ENCODE measurements at places on chromosomes 3 and 15.

DNA sequence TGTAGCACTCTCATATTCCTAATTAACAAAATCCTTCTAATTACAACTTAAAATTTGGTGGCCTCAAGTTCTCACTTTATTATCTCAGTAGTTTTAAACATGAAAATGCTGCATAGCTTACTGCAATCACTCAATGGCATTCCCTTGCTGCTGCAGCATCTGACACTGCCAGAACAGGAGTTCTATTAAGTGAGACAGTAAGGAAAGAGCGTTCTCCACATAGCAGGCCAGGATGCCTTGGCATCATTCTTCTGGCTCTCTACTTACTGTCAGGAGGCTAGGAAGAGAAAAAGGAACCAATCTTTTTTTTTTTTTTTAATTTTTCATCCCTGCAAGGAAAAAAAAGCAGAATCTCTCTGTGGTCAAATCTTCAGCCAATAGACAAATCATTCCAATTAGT lies 3.2 kb downstream of the CNBP start:
- DNase-seq, result peak; percentile 34

DNA sequence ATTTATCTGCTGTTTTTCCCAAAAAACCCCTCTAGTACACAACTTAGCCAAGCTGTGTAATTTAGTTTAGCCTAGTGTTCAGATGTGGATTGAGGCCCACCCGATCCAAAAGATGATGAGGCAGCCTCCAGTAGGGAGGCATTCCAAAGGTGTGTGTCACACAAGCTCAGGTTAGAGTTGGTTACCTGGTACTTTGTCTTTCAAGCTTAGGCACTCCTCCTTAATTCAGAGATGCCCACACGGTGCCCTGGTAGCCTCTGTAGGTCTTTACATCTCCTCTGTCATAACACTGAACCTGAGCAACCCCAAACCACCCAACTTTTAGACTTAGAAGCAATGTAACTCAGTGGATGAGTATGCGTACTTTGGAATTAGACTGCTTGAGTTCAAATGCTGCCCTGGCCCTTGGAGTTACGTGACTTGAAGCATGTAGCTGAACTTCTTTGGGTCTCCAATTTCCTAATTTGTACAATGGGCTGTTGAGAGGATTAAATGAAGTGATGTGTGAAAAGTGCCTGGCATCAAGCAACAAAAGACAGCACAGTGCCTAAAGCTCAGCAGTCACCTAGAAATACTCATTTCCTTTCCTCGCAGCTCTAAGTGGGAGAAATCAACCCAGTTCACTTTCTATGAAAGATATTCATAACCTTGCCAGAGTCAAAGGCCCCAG lies 284.6 kb upstream of the RARB start:
- no peak for DNase-seq

GRCh38 chr3:175258763-175259162 lies 399.6 kb downstream of the NAALADL2 start:
- no peak for DNase-seq

- no peak for DNase-seq
Measured at GRCh38 chr3:149534671-149535332, 60.3 kb downstream of the TM4SF4 start.

- no peak for DNase-seq
Measured at GRCh38 chr15:55999658-56000057, 6.2 kb upstream of the NEDD4 start.

- no peak for DNase-seq
Measured at GRCh38 chr15:38600236-38600635, 35.6 kb upstream of the RASGRP1 start.

GRCh38 chr3:118527514-118528044 lies 507.1 kb downstream of the IGSF11 start:
- no peak for DNase-seq

- no peak for DNase-seq
Measured at GRCh38 chr15:42046597-42046996, 25.8 kb upstream of the PLA2G4E start.

DNA sequence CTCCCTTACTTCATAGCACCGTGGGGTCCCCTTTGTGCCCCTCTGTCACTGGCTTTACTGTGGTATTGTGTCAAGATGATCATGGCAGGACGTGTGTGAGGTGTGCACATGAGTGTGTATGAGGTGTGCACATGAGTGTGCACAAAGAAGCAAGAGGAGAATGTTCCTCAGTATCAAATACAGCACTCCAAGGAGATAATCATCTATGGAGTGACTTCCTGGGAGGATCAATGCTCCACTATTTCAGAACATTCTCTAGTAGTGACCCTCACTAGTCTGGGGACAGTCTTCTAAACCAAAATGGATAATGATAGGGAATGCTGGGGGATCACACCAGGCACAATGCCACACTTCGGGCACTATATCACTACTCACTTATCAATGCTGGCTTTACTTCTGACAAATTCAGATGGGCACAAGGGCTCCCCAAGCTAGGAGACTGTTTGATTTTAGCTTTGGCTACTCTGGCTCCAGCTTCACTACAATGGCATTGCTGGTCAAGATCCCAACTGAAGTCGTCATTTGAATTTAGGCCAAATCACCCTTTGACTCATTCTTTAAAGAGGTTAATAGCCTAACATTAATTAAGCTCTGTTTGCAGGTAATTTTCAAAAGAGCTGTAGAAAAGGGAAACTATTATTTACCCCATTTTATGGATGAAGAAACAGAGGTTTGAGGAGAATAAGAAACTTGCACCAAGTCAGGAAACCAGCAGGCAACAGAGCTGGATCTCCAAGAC lies 124.1 kb downstream of the THRB start:
- no peak for DNase-seq

- DNase-seq, result no peak
Measured at GRCh38 chr3:194399874-194400411, 877 bp upstream of the GP5 start.

DNA sequence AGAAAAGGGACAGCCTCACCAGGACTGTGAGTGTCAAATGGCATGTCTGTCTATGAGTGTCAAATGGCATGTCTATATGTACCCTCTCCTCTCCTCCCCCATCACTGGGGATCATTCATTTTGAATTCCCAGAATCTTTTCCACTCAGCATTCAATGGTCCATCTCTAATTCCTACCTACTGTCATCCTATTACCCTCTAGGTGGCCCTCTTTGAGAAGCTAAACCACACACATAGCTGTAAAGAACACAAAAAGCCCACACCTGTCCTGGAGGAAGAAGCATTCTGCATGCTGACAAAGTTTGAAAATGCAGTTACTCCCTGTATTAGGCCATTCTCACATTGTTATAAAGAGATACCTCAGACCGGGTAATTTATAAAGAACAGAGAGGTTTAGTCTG lies 46.2 kb upstream of the PYDC2 start:
- DNase-seq, result no peak

GRCh38 chr3:177604181-177604580 lies 406.9 kb upstream of the TBL1XR1 start:
- no peak for DNase-seq

DNA sequence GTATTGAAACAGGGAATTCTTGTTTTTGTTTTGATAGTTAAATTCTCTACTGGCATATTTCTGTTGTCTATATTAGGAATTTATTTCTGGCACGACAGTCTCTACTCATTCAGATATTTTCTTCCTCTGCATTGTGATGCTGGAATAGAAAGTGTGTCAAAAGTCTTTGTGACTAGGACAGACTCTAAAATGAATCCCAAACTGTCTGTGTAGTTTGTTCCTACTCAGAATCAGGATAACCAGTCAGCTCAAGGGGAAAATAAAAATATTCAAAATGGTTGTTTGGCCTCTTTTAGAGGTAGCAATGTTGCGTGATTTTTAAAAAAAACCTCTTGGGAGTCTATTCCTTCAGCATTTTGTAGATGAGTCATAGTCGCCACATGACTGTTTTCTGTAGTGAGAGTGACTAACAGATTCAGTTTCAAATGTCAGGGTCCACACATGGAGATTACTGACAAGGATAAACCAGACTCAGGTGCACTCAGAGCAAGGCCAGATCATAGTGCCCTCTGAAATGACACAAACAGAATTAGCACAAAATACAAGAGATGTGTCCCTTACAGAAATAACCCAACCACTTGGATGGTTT lies 13.1 kb downstream of the SLC7A14 start:
- DNase-seq, result peak; percentile 29

GRCh38 chr15:93985925-93986324 lies 245.4 kb upstream of the MCTP2 start:
- DNase-seq, result peak; percentile 10

GRCh38 chr3:86887876-86888275 lies 103.1 kb downstream of the VGLL3 start:
- no peak for DNase-seq

DNA sequence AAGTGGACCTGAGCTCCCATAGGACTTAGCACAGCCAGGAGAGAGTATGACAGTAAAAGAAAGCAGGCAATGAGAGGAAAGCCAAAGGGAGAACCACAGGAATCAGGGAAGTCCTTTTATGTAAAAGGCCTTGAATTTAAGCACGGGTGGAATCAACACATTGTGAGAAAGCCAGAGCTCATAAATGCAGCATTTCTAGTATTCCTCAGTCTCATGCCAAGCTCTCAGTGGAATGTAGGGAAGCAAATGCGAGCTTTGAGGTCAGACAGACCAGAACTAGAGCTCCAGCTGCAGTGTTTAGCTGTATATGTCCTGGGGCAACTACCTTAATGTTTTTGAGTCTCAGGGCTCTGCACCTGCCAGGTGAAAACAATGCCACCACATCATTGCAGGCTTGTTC lies 132.1 kb upstream of the TRIM42 start:
- DNase-seq, result no peak

- no peak for DNase-seq
Measured at GRCh38 chr3:8746780-8747345, 13.3 kb downstream of the CAV3 start.

GRCh38 chr15:82072926-82073537 lies 27.2 kb upstream of the MEX3B start:
- DNase-seq, result no peak

DNA sequence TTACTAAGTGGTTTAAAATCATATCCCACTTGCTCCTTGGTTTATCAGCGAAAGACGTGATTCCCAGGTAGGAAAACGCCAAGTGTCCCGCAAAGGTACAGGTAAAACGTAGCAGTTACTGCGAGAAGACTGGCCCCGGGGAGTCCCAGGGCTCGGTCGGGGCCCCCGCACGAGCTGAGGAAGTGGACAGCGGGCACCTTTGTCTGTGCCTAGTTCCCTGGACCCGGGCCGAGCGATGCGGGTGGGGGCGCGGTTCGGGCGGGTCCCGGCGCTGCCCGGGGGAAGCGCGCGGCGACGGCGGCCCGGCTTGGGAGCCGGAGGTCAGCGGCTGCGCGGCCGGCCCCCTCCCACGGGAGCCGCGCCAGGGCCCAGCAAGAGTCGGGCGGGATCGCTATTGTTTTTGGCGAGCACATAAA lies 864 bp upstream of the NEO1 start:
- DNase-seq, result peak; percentile 2

DNA sequence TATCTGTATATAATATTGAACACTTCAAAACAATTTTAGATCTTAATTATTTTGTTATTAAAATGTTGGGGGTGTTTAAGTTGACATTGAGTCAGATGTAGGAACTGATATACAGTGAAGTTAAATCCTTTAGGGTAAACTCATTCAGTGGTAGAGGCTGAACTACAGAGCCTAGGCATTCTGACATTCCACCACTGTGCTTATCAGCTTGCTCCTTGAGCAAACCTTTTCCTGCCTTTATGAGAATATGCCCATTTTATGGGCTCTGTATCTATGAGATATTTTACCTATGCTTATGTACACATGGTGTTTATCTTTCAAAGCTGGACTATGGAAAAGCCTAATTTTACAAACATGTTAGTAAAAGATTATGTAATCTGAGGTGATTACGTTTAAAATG lies 407.5 kb downstream of the ZBTB20 start:
- DNase-seq, result no peak

DNA sequence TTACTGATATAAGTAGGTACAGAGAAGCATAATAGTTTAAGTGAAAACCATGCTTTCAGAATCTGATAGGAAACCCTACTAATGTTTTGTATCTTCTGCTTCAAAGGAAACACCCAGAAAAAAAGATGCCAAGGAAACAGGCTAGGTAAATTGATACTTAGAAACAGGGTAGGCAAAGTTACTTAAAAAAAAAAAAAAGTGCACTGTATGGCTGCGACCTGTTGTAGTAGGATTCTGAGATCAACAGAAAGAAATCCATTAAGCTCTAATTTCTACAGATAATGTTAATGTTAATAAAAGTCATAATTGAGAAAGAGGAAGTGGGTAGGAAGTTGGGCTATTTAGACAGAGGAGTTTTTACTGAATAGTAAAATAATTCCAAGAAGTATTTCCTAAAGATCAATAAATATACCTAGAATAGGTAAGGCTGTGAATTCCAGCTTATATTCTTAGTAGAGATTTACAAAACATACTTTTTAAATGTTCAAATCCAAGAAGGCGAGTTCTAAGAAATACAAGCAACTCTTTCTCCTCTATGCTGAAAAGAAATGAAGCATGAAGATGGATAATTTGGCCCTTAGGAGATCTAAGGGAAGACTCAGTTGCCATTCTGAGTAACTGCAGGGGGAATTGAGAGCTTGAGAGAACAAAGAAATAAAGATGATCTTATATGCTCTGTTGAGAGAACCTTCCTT lies 24.1 kb upstream of the STT3B start:
- DNase-seq, result no peak

DNA sequence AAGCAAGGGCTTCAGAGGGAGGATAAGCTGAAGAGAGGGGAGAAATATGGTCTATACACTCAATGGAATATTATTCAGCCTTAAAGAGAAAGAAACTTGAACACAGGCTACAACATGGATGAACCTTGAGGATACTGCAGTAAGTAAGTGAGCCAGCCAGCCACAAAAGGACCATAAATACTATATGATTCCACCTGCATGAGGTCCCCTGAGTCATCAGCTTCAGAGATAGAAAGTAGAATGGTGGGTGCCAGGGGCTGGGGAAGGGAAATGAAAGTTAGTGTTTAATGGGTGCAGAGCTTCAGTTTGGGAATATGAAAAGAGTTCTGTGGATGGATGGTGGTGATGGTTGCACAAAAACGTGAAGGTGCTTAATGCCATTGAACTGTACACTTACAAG lies 68.4 kb upstream of the SEC13 start:
- no peak for DNase-seq

DNA sequence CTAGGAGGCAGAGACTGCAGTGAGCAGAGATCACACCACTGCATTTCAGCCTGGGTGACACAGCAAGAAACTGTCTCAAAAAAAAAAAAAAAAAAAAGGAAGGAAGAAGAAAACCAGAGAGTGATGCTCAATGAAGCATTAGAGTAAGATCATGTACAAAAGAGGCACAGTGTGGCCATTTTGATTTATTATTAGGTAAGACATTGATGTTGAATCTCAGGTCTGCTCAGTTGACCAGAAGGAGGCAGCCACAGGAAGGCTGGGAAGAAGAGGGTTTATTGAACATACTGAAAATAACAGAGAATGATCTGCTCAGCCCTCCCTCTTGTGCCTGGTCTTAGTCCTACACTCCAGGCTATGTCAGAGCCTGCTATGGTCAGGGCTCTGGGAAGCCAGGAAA lies 15.6 kb downstream of the LRRK1 start:
- DNase-seq, result peak; percentile 40

- DNase-seq, result no peak
Measured at GRCh38 chr3:124459678-124460077, 270.6 kb upstream of the UMPS start.

- peak; percentile 91 for DNase-seq
Measured at GRCh38 chr15:45454814-45455213, 67.7 kb downstream of the SLC30A4 start.

GRCh38 chr3:76369170-76369569 lies 583.8 kb upstream of the ZNF717 start:
- no peak for DNase-seq

Measured in suppressor macrophage (primary cell).